GM13977 (cell line): ENCODE measurements at places on chromosomes 7 and 10.
A peak's percentile ranks its signal among the peaks of the same experiment; 100 is the strongest.

DNA sequence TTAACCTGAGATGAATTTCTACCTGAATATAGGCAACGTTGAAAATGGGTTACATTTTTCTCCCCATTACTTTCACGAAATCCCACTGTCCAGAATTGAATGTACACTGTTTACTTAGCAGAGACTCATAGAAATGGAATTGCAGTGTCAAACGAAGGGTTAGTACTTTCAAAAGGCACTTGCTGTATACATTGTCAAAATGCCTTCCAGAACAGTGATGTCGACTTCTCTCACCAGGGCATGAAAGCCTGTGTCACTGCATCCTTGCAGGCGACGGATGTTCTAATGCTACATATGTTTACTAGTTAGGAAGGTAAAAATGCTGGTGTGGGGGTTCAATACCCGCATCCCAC, 41.2 kb downstream of the TACC2 start:
- DNase-seq: no peak

- no peak for DNase-seq
These were observed 3.5 kb downstream of the ELMO1 start for GRCh38 chr7:37445064-37445723.

GRCh38 chr10:43647576-43647975, 1.1 kb downstream of the ZNF32 start:
- DNase-seq: no peak

GRCh38 chr10:119562097-119562496, 19.6 kb upstream of the RGS10 start:
- no peak for DNase-seq

- DNase-seq: no peak
These were observed 70.0 kb downstream of the VOPP1 start for GRCh38 chr7:55502124-55502857.

DNA sequence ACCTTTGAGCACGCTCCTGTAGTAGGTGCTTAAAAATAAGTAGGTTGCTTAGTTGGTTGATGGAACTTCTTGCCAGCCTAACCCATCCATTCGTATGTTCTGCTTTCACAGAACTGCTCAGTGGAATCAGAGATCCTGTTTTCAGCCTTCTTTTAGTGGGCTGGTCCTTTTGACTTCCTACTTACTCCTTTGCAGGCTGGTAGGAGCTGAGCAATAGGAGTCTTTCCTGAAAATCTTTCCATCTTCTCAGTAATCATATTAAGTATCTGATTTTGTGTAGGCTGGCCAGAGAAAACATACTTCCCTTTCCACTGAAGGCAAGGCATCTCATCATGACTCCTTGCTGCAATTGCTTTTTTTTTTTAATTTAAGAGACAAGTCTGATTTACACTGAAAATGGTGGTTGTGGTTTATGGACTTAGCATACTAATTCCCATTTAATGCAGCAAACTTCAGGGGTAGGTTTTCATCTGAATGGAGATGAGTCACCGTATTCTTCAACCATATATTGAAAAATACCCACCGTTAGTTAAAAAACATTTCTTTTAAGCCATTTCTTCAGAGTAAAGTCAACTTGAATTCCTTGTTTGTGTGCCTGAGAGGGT, 208.0 kb downstream of the ZNF365 start:
- no peak for DNase-seq

- DNase-seq: peak; percentile 83
These were observed 3.2 kb upstream of the LAT2 start for GRCh38 chr7:74206589-74207120.

- DNase-seq: no peak
These were observed 95.8 kb downstream of the RAMP3 start for GRCh38 chr7:45253368-45253767.

- DNase-seq: no peak
These were observed 199.5 kb downstream of the REEP3 start for GRCh38 chr10:63720676-63721075.

GRCh38 chr7:69398986-69399385, 199.3 kb upstream of the AUTS2 start:
- DNase-seq: no peak

GRCh38 chr10:24385776-24386175, 176.8 kb downstream of the KIAA1217 start:
- no peak for DNase-seq

- DNase-seq: no peak
These were observed 5.1 kb downstream of the BICC1 start for GRCh38 chr10:58517491-58518355.

DNA sequence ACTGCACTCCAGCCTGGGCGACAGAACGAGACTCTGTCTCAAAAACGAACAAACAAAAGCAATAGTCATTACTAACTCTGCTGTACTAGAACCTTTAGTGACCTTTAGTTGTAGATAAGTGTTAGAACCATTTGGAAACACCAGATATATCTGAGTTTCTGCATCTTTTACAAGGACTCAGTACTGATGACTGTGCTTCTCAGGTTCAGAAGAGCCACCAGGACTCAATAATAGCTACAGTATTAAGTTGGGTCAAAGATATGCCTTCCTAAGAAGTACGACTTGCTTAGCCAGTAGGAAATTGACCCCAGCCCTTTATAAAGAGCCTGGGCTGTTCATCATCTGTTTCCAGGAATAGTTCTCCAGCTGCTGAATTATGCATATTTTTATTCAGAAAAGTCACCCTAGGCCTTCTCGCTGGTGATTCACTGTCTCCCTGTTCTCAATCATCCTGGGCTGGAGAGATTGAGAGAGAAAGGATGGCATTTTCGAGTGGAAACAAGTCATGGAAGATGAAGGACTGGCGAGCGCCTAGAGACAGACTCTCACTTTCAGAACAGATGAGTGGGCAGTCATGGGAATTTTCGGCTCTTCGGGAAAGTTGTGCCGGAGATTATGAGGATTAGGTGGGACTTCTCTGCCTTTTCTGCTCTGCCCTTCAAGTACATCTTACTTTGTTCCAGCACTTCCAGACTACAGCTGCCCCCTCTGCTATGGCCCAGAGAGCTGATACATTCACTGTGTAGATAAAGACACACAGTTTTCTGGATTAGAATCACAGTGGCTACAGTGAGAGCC, 316.1 kb downstream of the CCDC3 start:
- no peak for DNase-seq

GRCh38 chr10:625751-626711, 63.4 kb downstream of the DIP2C start:
- DNase-seq: no peak

GRCh38 chr10:24920907-24921881, 31.2 kb downstream of the PRTFDC1 start:
- DNase-seq: peak; percentile 28

GRCh38 chr7:29363636-29364425, 169.3 kb downstream of the CHN2 start:
- DNase-seq: no peak

DNA sequence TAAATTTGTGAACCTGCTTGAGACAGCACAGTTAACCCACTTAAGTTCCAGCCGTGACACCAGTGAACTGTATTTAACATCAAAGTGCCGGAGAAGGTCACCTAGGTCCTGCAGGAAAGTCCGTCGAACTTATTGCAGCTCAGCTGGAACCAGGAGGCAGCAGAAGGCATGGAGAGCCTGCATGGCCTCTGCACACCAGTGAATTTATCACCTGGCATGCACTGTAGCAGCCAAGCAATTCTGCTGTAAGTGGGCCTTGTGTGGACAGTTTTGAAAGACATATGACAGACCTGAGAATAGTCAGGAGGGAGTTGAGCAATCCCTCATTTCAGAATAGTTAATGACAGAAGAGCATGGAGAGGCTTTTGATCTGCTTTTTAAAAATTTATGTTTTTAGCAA, 108.8 kb downstream of the PLXDC2 start:
- DNase-seq: no peak

DNA sequence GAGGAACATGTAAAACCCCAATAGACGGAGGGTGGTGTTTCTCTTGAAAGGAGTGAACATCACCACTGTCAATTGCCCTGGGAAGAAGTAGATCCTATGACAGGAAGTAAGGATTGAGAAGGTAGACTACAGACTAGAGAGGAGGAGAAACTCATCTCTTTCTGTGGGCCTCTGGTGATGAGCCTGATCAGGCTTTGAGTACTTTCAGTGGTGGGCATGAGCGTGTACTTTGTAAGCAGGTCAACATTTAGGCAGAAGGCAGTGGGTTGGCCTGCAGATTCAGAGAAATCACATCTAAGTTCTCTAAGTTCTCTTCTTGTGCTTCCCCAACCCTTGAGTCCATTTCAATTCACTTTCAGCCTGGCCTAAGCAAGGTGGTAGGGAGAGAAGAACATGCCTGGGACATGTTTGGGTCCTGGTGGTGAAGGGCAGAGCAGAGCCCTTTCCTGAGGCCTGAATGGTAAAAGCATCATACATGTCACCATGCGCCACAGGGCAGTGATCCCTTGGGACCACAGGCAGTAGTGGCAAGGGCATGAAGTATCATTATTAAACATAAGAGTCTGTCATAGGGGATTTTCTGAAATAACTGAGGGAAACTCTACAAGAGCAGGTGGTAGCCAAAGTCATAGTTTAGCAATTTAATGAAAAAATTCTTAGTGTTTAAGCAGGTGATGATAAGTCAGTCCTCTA, 56.4 kb upstream of the ANKRD1 start:
- DNase-seq: peak; percentile 42

DNA sequence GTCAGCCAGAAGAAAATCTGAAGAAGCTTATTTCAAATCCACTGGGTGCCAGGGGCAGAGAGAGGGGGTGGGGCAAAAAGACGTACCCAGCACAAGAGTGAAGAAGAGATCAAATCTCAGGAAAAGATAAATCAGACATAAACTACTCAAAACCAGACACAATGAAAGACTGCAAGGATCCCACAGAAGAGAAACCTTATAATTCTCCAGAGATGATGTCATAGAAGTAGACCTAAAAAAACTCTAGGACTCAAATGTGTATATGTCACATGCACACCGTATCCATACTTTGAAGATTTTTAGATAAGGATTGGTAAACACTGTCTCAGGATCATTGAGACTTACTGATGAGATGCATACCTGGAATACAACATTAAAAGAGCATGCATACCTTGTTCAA, 98.5 kb upstream of the PIK3CG start:
- no peak for DNase-seq

DNA sequence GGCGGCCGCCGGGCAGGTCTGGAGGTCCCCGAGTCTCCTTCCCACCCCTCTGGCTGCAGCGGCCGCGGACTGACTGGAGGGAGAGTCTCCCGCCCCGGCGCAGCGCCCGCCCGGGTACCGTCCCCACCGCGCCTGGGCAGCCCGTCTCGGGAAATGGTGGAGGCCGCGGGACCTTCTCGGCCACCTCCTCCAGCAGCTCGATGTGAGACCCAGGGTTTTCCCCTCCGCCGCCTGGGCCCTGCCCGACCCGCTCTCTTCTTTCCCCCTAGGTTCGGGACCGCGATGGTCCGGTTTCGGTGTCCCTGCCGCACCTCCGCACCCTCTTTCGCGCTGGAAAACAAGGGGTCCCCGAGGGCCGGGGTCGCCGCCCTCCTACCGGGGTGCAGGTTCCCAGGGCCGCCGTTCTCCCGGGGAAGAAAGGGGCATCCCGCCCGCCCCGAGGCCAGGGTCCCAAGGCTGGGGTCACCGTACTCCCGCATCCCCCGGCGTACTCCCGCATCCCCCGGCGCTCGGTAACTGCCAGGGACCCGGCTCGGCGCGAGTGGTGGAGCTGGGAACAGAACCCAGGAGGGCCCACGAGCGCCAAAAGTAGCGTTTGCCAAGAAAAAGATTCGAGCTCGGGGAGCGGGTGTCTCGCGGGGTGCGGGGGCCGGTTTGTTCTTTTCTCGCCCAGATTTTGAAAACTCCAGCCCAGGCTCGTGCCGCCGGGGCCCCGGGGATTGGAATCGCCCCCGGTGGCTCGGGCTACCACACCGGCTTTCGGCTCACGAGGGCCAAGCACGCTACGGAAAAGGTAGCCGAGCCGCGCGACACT, 3.4 kb downstream of the TNRC18 start:
- DNase-seq: no peak

- DNase-seq: peak; percentile 71
These were observed 359.7 kb upstream of the ZNF32 start for GRCh38 chr10:44008270-44008916.

DNA sequence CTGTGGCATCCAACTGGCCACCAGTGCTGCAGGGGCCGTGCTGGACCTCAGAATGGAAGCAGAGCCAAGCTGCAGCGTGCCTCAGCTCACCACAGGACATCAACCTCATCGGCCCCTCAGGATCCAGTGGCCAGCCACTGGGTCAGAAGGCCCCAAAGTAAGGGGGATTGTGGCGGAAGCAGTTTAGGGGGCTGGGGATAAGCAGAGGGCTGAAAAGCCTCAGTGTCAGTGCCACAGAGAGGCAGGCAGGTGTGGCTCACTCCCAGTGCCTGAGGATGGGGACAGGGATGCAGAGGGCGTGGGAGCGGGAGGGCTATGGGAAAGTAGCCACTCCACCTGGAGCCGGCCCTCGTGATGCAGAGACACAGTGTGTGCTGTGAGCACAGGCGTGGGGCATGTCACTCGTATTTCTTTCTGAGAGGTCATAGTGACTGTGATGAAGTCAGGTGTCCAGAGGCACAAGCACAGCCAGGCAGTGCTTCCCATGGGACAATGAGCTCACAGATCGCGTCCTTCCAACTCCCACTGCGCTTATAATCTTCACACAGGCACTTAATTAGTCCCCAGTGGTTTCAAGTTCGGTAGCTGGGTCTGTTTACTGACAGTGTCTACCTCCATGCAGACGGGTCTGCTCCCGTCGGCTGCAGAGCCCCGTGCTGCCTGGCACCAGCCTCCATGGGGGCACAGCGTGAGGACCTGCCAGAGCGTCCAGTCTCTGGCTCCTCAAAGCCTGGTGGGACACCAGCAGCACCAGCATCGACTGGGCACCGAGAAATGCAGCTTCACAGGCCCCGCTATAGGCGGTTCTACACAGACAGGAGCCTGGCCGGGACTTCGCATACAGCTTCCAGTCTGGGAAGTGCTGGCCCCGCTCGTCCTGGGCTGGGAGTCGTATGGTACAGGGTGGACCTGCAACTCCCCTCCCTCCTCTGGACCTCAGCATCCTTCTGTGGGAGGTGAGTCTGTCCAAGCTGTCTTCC, 42.9 kb upstream of the CNPY1 start:
- DNase-seq: no peak

DNA sequence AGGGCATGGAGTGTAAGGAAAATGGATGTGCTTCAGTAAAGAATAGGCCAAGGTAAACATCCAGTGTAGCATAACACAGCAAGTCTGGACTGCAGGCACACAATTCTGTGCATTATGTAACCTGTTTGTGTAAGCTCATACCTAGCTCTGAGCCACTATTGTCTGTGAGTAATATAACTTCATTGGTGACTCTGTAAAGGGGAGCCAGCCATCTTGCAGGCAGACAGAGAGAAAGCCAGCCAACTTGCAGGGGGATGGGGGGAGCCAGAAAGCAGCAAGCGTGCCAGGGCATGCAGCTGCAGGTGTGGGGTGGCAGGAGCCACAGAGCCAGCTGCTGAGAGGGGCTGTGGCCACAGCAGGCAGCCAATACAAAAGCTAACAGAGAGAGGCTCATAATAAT, 449.2 kb downstream of the IPMK start:
- DNase-seq: no peak

GRCh38 chr7:110854166-110854565, 236.8 kb upstream of the LRRN3 start:
- DNase-seq: no peak

- DNase-seq: no peak
These were observed 336.0 kb downstream of the GLRX3 start for GRCh38 chr10:130472236-130472635.
